ENCODE measurements at places on chromosomes 6 and 20.

GRCh38 chr20:38180781-38181180, 15.7 kb upstream of the TGM2 start:
- no peak for DNase-seq

DNA sequence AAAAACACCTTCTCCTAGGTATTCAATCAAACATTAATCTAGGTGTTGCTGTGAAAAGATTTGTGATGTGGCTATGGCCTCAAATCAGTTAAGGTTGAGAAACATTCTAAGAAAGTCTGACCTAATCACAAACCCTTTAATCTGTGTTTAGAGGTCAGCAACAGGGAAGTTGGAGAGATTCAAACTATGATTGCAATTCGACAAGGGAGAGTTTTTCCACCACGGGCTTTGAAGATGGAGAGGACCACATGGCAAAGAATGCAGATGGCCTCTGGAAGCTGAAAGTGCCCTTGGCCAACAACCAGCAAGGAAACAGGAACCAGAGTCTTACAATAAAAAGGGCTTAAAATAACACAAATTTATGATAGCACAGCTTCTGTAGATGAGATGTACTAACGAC, 29.6 kb upstream of the LGSN start:
- no peak for DNase-seq

DNA sequence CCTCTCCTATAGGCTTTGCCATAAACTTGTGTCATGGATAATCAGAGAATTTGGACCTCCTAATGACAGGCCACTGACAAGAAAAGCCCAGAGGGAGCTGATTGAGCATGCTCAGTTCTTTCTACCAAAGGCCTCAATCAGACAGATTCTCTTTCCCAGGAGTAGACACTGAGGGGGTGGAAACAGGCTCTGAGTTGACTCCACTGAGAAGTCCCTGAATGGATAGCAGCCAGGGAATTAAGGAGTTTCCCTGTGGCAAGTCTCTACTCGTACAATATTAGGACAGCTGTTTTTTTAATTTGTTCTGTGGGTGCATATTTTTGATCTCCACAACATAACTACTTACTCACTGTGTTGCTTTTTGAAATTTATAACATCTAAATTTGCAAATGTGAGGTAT, 63.3 kb downstream of the SLC16A10 start:
- DNase-seq, result no peak

GRCh38 chr20:9442858-9443257, 71.5 kb upstream of the LAMP5 start:
- DNase-seq, result no peak

DNA sequence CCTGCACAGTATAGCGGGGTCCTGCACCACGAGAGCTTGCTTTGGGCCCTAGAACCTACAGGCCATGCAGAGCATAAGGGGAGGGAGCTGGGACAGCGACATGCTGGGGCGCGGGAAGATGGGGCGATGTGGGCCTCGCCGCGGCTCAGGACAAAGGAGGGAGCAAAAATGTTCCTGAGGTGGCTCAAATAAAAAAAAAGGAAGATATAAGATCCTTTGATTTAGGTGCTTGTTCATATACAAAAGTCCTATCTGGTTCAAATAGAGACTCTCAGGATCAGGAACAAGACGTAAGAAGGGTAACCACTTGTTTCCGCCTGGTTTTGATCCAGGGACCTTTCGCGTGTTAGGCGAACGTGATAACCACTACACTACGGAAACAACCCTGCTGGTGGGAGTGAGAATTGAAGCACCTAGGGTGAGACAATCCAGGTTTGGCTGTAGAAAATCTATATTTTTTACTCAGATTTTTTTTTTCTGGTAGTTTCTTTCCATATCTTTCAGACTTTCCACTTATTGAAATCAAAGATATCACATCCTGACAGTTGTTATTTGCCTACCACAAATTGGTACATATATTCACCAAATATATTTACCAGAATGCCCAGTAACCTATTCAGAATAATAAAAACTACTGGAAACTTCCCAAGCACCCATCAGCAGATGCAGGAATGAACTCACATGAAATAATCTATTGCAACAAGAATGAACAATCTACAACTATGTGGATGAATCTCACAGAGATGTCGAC, 177.9 kb upstream of the ZNF184 start:
- DNase-seq, result peak; percentile 86

- peak; percentile 79 for DNase-seq
Observed at GRCh38 chr6:28281288-28282064, at the start of gene PGBD1. PGBD1 (plus strand) TSS chr6:28281572; CDS start chr6:28283814, 2,242 bp downstream.

DNA sequence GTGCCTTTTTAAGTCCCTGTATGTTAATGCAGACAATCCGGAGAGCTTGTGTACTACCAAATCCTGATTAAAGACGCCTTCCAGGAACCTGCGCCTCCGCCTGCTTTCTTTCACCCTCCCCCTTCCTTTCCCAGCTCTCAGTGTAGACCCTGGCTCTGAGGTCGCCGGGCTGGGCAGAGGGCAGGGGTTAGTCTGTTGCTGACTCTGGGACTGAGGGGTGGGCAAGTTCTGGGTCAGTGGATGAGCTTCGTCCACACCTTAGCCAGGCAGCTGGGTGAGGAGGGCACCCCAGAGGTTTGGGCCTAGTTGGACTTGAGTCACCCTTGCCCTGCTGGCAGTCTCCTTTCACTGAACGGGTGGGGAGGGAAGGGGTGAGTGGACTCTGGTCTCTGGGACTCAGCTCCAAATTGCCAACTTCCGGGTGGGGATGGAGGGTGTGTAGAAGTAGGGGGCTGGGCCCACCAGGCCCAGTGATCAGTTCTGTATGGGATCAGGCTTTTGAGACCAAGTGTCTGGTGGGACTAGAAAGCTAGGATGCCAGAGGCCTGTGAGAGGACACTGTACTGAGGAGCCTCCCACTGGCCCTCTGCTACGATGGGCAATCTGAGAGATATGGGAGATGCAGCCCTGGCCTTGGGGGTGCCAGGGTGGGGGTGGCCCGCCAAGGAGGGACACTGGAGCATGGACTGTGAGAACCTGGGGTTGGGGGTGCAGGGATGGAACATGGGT, 21.3 kb upstream of the SLC22A7 start:
- no peak for DNase-seq

GRCh38 chr20:13288357-13288756, 67.3 kb downstream of the ISM1 start:
- no peak for DNase-seq

DNA sequence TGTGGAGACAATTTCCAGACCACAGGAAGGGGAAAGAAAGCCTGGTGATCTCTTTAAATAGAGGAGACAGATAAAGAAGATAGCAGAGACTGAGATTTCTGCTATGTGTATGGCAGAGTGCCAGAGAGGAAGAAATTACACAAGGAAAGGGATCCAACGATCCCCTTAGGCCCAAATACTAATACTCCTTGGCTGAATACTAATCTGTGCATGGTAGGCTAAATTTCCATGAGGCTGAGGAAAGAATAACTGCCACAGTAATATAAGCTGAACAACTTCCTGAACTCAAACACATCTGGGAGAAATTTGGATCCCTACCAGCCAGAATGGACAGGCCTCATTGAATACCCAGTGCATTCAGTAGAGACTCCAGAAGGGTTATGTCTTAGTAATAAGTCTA, 83.3 kb upstream of the TNFAIP3 start:
- DNase-seq, result no peak

DNA sequence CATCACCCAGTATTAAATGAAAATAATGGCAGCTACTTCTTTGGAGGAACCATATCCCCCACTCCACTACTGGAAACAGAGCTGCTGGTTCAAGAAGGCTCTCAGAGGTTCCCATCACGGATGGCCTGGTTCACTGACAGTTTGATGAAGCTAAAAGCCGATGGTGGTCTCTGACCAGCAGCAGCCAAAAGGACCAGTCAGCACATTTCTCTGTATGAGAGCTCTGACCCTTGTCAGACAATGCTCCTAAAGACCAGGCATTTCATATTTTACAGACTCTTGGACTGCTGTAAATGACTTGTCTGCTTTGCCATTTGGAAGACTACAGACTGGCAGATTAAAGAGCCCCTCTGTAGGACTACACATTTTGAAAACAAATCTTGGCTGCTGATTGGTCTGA, 16.6 kb downstream of the PRKN start:
- no peak for DNase-seq

DNA sequence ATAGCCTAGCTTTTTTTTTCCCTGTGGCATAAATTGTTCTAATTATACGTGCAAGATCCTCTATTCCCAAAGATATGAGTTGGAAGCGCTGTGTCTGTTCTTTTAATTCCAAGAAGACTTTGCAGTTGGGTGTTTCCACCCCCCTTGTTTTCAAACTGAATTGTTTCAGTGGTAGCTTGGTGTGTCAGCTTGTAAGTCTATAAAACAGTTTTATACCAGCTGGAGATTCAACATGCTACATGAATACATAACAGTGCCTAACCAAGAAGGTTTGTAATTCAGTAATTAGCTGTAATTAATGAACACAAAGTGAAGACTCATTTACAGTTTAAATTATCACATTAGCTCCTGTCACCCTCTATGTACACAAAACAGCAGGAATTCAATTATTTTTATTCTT, 154.0 kb downstream of the ZNF217 start:
- DNase-seq, result no peak

GRCh38 chr6:122153557-122153956, 245.9 kb upstream of the HSF2 start:
- DNase-seq, result no peak

DNA sequence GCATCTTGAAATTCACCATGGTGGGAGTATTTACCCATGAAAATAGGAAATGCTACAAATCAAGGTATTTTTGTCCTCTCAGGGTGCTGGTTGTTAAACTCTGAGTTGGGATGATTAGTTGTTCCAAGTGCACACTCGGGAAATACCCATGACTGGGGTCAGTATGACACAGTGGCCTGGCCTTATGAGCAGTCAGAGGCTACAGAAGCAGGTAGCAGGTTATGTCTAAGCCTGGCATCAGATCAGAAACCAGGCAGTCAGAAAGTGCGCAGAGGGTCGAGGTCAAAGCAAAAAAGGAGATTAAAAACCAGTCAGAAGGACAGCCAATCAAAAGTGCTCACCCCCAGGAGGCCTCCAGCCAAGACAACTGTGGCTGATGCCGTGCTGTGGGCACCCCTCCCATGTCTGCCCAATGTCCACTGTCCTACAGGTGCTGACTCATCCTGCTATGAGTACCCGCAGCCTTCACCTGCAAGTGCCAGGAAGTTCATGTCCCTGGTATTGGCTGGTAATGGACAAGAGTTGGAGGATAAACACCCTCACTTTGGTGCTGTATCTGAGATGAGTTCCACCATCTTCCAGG, 117.4 kb upstream of the SLC24A3 start:
- DNase-seq, result no peak

GRCh38 chr6:7538484-7538883, 3.0 kb upstream of the DSP start:
- DNase-seq, result no peak
